ENCODE measurements at places on chromosomes 3 and 15. TPM values are rescaled to one million over a fixed set of nuclear protein-coding genes. Genes with fewer than 3 reads are reported as not detected.
A peak's percentile ranks its signal among the peaks of the same experiment; 100 is the strongest.

DNA sequence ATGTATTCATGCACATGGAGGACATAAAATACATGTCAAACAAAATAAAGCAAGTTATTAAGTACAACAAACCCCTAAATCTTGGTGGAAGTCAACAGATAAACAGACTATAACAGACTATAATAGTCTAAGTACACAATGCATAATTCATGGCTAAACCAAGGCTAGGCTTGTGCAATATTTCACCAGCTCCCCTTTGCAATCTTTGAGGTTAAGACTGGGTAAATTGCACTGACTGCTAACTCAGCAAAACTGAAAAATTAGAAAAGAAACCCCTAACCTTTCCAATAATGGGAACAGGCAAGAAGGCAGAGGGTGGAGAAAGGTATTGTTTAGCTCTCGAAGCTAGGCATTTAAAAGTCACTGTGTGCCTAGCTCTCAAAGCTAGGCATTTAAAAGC is 304.9 kb upstream of the WNT5A start:
- H3K27ac ChIP-seq: no peak overlapping the region
- H3K4me3 ChIP-seq: no peak overlapping the region
- no peaks in the 10 kb centered on the region for H3K27me3 ChIP-seq
- H3K36me3 ChIP-seq: no peaks in the 10 kb centered on the region
- no peak for DNase-seq
- H3K4me1 ChIP-seq: no peaks in the 10 kb centered on the region

GRCh38 chr3:64176461-64176996 is 48.7 kb downstream of the PRICKLE2 start:
- H3K4me1 ChIP-seq: peaks cover 7% of the 10 kb centered on the region
- no peak overlapping the region for H3K4me3 ChIP-seq
- no peak for DNase-seq

GRCh38 chr3:168093790-168094189 is 1.9 kb downstream of the GOLIM4 start:
- H3K27ac ChIP-seq: peak overlapping the region; percentile 92
- DNase-seq: no peak
- H3K27me3 ChIP-seq: no peaks in the 10 kb centered on the region

The CYP1A2 gene
- total RNA-seq: 235 TPM

The ZPLD1 gene
- total RNA-seq: 0.07 TPM

The ANKRD63 gene
- total RNA-seq: not detected
